Stimulated activated CD8-positive, alpha-beta memory T cell treated with anti-CD3 and anti-CD28 coated beads, Interleukin-4, amount 100 ng/mL, for 1 hour (primary cell): ENCODE measurements at places on chromosomes 1 and 21.

GRCh38 chr1:29593601-29594382 is 357.5 kb downstream of the PTPRU start:
- DNase-seq, result no peak

- DNase-seq, result no peak
These were observed 39.9 kb upstream of the SLC16A1 start for GRCh38 chr1:112995890-112996289.

DNA sequence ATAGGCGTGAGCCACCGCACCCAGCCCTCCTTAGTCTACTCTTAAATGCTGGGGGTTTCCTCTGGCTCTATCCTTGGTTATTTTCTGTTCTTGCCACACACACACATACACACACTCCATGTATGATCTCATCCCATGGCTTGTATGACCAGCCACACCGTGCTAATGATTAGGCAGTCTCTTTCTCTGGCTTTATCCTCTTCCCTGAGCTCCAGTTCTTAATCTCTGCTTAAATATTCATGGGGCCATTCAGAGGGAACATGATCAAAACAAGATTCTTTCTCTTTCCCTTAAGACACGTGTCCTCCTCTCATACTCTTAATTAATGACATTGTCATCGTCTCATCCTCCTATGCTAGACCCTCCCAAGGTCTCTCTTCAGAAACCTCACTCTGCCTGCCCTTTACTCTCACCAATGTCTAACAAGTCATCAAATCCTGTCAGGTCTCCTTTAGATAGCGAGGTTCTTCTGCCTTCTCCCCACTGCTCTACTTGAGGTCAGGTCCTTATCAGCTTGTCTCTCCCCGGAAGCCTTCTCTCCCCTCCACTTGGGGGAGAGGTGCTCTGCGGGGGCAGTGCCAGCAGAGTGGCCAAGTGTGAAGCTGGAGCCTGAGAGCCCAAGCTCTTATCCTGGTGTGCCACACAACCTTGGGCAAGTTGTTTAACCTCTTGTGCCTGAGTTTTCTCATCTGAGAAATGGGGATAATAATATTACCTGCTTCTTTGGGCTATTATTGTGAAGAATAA is 83.0 kb upstream of the GNG12 start:
- no peak for DNase-seq

- no peak for DNase-seq
These were observed 3.9 kb upstream of the PCNX2 start for GRCh38 chr1:233299450-233299849.

GRCh38 chr1:10189659-10190058 is 20.7 kb upstream of the KIF1B start:
- DNase-seq, result no peak

DNA sequence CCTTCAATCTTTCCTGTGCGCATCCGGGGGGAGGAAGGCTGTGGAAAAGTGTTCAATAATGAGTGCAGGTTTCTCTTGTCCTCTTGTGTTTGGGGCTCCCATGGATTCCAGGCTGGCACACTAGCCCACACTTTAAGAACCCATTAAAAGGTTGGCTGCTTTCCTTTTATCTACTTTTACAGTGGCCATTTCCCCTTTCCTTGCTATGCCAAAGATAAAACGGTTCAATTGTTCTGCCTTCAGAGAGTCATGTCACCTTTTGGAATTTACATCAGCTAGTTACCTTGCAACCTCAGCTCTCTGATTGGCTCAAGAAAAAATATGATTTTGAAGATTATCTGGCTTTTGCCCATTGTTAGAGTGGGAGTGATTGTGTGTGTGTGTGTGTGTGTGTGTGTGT is 182.3 kb downstream of the SDCCAG8 start:
- no peak for DNase-seq

DNA sequence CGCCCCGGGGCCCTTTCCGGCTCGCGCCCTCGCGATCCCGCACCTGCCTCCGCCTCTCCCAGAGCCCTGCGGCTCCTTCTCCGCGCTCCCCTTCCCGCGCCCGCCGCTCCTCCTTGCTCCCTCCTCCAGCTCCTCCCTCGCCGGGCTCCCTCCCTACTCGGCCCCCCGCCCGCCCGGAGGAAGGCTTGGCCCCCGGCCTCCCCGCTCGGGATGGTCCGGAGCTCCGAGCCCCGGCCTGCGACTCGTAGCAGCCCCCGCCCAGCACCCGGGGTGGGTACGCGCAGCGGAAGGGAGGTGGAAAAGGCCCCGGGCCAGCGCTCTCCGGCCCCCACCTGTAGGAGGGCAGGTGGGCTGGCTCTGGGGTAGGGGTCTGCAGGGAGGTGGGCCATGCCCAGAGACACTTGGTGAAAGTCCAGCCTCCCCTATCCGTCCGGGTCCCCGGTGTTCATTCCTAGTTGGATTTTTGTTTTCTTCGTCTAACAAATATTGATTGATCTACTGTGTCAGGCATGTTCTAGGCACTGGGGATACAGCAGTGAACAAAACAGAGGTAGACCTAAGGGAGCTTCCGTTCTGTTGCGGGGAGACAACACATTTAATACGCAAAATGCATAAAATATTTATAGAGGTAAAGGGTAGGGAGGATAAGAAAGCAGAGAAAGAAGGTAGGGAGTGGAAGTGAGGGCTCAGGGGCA is at the start of gene HTR1D:
HTR1D (minus strand) TSS at position 82 of the 695 bp plus-strand sequence. CDS start 23,283 bp downstream, outside the sequence.
- no peak for DNase-seq
